ENCODE measurements at places on chromosomes 2 and 18. TPM values are rescaled to one million over a fixed set of nuclear protein-coding genes. Genes with fewer than 3 reads are reported as not detected.

Gene TWIST2
- not detected for total RNA-seq

Gene UGT1A6
- not detected for total RNA-seq

Gene HOXD13
- total RNA-seq = not detected

Gene KCNE4
- total RNA-seq = not detected

Gene MARCHF4
- total RNA-seq = not detected

Gene ANKRD62
- total RNA-seq = not detected

Gene NT5DC4
- not detected for total RNA-seq

Gene IL18R1
- 22.8 TPM for total RNA-seq

Gene CD302
- 0.50 TPM for total RNA-seq

Gene SLC40A1
- 6.0 TPM for total RNA-seq

GRCh38 chr2:208013285-208014178, 11.8 kb downstream of the PLEKHM3 start:
- DNase-seq = no peak

GRCh38 chr2:5794012-5794411, 101.8 kb downstream of the SOX11 start:
- no peak for DNase-seq

DNA sequence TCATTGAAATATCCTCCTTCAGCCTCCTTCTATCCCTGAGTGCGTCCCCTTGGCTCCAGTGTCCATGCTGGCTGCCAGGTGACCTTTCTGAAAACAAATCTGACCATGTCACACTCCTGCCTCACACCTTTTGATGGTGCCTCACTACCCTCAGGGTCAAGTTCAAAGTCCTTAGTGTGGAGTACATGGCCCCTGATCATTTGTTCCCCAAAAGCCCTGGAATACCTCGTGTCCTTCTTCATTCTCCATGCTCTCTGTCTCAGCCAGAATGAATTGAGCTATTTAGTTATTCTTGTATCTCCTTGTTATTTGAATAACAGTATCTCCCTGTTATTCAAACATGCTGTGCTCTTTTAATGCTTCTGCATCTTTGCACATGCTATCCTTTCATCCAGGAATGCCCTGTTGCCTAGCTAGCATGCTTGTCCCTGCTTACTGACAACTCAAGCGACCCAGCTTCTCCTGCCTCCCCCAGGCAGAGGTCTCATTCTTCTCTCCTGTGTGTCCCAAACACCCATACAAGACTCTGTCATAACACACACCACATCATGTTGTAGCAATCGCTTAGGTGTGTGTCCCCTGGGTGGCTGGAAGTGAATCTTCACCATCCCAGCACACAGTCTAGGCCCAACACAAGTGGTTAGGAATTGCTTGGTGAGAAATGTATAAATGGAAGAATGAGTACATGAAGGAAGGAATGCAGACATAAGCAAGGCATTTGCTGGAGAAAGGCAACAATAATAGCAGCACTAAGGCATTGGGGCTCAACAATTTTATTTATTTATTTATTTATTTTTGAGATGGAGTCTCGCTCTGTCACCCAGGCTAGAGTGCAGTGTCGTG, 144.0 kb downstream of the DDX1 start:
- no peak for DNase-seq

GRCh38 chr2:209239585-209239938, 184.3 kb upstream of the MAP2 start:
- no peak for DNase-seq

GRCh38 chr2:905091-905832, 45.4 kb upstream of the SNTG2 start:
- no peak for DNase-seq

GRCh38 chr2:241895712-241896641, 26.4 kb downstream of the RTP5 start:
- no peak for DNase-seq

GRCh38 chr2:142756430-142756829, 121.0 kb upstream of the KYNU start:
- DNase-seq = no peak

DNA sequence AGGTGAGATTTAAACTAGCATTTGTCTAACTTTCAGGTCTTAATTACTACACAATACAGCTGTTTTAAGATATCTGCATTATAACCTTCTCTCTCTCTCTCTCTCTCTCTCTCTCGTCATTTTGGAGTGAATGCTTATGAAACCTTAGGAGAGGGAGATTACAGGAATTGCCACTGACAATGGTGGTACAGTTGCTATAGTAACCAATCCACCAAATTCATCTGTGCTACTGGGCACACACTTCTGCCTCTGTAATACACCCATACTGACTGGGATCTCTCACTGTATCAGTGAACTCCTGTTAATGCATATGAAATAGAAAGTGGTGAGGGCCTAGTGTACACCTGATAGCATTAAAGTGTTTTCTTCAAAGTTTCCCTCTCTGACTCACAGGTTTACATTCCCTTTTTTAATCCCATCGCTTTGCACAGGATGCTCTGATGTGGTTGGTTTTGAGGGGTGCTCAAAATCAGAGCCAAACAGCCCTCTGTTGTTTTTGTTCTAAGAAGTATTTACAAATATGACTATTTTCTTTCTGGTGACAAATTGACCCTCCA, 13.1 kb downstream of the KLHL14 start:
- no peak for DNase-seq

DNA sequence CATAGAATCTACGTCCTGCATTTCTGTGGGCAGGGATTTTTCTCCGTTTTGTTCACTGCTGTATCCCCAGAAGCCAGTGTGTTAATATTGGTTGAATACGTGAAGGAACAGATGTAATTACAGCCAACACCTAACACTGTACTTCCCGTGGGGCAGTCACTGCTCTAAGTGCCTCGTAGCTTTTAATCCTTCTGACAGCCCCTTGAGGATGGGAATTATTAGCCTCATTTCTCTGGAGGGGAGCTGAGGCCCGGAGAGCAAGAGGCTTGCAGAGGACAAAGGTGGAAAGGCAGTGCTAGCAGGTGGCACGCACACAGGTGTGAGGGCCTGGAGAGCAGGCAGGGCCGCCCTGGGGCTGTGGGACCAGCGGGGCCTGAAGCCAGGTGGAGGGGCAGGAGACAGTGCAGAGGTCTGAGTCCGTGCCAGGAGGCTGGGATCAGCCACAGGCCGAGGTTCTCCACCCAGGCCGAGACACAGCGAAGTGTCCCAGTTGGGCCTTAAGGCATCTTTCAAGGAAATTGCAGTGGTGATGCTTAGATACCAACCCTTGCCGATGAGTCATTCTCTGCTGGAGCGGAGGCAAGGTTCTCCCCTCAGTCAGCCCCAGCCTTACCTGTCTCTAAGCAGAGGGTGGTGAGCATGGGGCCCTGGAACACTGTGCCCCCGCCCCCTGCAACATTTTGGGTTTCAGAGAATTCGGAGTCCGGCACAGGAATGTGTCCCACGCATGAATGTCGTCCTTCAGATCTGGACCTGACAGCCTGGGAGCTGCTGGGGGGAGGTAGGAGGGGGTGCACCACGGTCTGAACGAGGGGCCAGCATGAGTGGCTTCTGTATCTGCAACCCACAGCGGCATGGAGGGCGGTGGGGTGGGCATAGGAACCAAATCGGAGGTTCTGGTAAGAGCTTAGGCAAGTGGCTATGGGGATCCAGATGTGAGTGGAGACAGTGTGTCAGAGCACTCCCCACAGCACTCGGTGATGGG, 122.6 kb downstream of the GBX2 start:
- DNase-seq = no peak

- no peak for DNase-seq
These were observed 13.2 kb upstream of the DES start for GRCh38 chr2:219404954-219405353.

- DNase-seq = peak; percentile 71
These were observed 225.4 kb upstream of the ID2 start for GRCh38 chr2:8456151-8457091.

- no peak for DNase-seq
These were observed 82.3 kb downstream of the TWIST2 start for GRCh38 chr2:238930216-238930615.

Measured in activated CD4-positive, alpha-beta memory T cell treated with anti-CD3 and anti-CD28 coated beads, Interleukin-2, amount 10 ng/mL, durations not matched to agents 7 days and 5 days (primary cell).